Activated T-cell treated with anti-CD3 and anti-CD28 coated beads for 24 hours (primary cell): ENCODE measurements at places on chromosomes 13 and 19.

DNA sequence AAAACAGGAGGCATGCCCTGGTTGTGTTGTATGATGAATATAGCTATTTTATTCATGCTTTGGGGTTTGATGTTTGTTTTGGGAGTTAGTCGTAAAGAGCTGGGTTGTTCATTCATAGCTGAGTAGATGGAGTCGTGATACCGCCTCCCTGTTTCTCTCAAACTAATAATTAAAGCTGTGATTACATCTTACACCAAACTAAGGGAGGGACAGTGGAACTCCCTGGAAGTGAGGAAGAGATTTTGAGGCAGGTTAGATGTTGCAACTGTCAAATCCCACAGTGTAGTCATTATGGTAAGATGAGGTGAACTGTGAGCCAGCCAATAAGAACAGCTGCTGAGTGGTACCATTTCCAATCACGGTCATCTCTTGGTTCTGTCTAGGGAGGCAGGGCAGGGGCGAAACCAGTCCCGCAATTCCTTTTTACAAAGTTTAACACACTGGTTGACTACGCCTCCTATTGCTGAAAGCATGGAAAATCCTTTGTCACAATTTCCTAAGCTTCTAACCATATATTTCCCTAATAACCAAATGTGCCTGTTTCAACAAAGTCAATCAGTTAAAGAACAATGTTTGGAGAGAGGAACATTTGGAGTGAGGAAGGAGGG lies 207.6 kb upstream of the SERP2 start:
- DNase-seq, result no peak

DNA sequence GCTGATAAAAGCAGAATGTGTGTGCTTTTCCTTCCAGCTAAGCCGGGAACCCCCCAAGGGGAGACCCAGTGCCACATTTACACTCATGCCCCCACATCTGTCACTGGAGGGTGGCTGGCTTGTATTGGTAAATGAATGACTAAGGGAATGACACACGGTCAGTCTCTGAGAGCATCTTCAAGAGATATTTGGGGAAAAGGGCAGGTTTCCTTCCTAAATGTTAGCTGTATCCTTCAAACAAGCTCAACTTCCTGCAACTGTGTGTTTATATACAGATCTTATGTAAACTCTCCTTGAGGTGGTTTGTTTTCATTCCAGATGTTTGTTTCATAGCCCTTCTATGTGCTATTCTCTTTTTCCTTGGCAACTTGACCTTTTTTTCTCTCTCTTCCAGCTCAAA lies 192.6 kb downstream of the COL4A1 start:
- DNase-seq, result no peak

- DNase-seq, result peak; percentile 44
Measured at GRCh38 chr19:38433268-38433733, at the start of gene RYR1. Gene RYR1 (plus strand): TSS chr19:38433691. CDS start chr19:38433830, 139 bp downstream.

DNA sequence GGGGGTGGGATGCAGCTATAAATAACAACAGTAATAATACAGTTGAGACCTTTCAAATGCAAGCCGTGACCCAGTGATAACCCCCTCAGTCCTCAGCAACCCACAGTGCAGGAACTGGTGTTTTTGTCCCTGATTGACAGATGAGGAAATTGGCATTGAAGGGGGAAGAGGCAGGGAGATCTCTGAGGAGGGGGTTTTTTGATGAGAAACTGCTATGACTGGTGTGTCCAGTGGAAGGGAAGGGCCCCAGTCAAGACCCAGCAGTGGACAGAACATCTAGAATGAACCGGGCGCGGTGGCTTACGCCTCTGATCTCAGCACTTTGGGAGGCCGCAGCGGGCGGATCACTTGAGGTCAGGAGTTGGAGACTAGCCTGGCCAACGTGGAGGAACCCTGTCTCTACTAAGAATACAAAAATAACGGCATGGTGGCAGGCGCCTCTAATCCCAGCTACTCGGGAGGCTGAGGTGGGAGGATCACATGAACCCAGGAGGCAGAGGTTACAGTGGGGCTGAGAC lies 1.9 kb downstream of the MAP1S start:
- no peak for DNase-seq

- no peak for DNase-seq
Measured at GRCh38 chr19:10756791-10757190, 38.9 kb downstream of the DNM2 start.

GRCh38 chr19:4556597-4557127 lies 2.8 kb downstream of the SEMA6B start:
- DNase-seq, result no peak

DNA sequence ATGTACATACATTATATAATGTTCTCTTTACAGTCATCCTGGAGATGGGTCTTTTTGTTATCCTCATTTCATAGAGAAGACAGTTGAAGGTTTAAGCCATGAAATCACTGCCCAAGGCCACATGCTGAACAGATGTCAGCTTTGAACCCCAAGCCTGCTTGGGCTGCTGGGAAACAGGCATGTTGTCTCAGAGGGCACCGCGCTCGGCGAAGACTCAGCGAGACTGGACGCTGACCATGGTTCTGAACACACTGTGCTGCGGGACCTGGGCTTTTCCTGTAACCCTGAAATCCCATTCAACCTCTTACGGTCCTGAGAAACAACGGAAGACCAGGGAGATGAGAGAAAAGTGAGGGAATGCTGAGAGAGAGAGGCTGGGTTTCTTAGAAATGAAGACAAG lies 27.3 kb downstream of the LRFN3 start:
- DNase-seq, result no peak

GRCh38 chr19:29538651-29539050 lies 12.9 kb downstream of the VSTM2B start:
- DNase-seq, result no peak

DNA sequence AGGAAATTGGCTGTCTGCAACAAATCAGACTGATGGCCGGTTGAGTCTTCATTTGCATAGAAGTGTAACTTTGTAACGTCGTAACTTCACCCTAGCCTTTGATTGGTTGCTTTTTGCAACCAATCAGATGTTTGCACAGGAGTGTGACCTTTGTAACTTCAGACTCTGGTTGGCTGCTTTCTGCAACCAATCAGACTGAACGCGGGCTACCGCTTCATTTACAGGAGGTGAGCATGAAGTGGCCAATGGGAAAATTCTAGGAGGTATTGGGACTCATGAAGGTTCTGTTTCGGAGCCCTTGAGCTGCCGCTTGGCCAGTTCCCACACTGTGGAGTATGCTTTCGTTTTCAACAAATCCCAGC lies 441 bp upstream of the ZNF559 start:
- peak; percentile 28 for DNase-seq

- DNase-seq, result no peak
Measured at GRCh38 chr13:41313117-41313516, 2.0 kb downstream of the NAA16 start.

- no peak for DNase-seq
Measured at GRCh38 chr19:1087813-1088415, 7.3 kb downstream of the POLR2E start.

- peak; percentile 22 for DNase-seq
Measured at GRCh38 chr13:75312884-75313520, 169.0 kb downstream of the TBC1D4 start.

DNA sequence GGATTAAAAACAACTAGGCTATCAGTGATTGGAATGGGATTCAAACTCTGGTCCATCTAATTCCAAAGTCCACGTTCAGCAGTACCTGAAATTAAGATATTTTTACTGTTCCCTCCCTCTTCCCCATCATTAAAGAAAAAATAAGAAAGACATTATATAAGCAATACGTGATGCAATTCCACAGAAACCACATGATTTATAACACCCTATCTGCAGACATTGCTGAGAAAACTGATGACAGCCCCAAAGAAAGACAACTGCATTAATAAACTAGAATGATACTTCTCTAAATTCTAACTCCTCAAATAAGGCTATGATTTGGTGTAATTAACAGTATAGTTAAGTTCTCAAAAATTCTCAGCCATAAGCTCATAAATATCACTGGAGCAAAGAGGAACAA lies 19.1 kb downstream of the LNX2 start:
- no peak for DNase-seq

DNA sequence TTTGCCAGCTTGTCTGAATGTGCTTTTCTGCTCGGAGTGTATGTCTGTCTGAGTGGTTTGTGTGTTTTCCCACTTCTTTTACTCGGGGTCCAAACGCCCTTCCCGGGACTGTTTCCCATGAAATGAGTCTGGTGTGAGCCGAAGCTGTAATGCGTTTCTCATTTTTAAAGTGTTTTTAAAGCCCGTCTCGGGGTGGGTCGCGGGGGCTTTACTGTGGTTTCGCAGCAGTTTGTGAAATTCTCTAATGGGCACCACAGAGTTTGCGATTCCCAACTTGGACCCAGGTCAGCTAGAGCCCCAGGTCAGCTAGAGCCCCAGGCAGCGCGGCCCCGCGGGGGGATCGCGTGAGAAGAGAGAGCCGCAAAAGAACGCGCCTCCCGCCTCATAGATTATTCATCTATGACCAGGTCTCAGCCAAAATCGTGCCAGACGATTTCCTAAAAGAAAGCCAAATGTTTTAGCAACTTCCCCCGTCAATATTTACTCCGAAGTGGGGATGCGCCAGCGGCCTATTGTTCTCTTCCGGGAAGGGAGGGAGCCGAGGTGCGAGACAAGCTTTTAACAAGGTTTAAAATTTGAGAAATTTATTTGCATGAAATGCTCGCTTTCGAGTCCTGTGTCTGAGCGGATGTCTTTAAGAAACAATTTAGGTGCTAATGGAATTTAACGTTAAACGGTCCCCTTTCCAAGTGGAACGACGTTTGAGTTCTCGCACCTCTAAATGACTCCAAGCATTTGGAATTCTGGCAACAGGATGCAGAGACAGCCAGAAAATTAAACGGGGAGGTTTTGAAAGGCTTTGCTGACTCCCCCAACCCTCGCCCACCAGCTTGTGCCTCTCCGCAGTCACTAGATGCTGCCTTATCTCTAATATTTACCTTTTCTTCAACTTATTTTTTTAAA lies 2.2 kb downstream of the ZIC2 start:
- no peak for DNase-seq

GRCh38 chr19:1293782-1294604 lies 8.3 kb downstream of the EFNA2 start:
- no peak for DNase-seq

GRCh38 chr19:32458500-32459123 lies 53.0 kb downstream of the DPY19L3 start:
- no peak for DNase-seq

DNA sequence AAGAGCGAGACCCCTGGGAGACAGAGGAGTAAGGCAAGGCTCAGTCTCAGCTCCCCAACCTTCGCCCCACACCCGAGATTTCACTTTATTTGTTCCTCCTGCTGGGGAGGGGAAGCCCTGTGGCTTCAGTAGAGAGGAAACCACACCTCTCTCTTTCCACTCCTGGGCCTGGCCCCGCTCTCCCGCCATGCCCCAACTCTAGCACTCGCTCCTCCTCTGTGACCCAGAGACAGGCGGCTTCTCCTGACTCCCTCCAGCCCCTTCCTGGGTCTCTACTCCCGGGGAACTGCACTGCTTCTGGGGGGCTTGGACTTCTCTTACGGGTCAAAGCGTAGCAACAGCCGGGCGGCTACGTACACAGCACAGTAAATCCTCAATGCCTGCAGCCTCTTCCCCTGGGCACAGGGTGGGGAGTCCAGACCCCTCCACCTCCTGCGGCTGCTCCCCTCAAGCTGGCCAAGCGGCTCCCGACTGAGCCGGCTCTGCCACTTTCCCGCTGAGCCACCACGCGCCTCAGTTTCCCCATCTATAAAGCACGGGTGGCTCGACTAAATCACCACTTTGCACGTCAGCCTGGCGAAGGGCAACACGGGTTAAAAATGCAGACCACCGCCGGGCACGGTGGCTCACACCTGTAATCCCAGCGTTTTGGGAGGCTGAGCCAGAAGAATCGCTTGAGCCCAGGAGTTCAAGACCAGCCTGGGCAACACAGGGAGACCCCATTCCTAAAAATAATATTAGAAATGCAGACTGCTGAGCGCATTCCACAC lies 1.4 kb downstream of the RNF126 start:
- peak; percentile 55 for DNase-seq

DNA sequence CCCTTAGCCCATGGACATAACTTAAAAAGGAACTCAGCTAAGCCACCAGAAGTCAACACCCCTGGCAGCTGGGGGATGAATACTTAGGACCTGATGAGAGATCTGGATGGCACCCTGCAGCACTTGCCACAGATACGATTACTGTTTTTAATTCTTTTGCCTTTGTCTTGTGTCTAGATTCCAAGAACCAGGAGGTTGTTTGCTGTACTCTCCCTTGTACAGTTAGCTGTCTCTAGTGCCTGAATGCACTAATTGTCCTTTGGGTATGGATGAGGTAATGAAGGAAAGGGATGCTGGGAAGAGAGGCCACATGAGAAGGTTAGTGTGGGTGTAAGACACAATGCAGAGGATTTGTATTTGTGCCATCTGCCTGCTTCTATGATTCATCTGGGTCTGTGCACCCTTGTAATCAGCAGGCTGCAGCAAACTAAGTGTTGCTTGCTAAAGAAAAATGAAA lies 385.8 kb downstream of the KCNRG start:
- no peak for DNase-seq

DNA sequence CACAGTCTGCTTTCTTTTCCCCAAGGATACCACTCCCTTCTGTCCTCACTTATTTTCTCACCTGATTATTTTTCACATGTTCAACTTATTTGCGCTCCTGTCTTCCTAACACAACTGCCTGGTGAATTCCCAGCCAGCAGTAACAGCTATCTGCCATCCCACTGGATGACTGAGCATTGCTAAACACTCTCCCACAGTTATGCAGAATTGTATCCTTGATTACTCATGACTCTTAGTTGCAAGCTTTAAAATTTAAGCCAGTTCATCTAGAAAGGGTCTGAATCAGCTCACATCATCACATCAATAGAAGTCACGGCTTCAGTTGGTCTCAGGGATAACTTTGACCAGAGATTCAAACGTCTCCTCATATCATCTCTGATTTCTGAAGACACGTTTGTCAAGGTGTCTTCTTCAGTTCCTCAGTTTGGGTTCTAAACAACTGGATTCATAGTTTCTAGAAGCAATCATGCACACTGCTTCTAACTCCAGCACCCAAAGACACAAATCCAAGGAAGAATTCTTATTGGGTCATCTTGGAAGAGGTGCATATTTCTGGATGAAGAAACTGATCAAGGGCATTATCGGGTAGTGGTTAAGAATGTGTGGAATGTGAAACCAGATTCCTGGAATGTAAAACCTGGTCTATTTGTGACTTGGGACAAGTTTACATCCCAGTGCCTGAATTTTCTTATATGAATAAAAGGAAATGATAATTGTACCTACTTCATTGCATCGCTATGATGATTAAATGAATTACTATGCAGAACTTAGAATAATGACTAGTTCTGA lies 13.9 kb upstream of the DACH1 start:
- DNase-seq, result no peak

GRCh38 chr13:106911627-106912026 lies 343.7 kb upstream of the ARGLU1 start:
- DNase-seq, result no peak

DNA sequence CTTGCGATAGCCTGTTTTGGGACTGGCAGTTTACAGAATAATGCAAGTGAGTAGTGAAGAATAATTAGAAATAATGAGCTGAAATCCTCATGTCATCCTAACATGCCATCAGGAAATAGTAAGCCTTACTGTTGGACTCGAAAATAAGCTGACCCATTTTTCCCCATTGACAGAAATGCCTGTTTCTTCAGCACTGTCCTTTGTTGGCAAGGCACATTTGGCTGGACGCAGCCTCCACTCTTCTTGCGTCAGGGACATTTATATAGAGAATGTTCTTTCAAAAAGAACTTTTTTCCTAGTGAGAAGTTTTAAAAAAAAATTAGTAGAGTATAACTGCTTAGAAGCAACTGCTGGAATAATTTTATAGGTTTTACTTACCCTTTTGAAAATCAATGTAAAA lies 47.1 kb downstream of the ARHGAP35 start:
- DNase-seq, result no peak

- no peak for DNase-seq
Measured at GRCh38 chr19:33547676-33548075, 26.1 kb upstream of the PEPD start.
